Testis (tissue), 5 donors: ENCODE measurements at places on chromosomes 11 and 22.
A peak's percentile ranks its signal among the peaks of the same experiment; 100 is the strongest.

- DNase-seq, result no peak
These were observed 316.9 kb downstream of the JRKL start for GRCh38 chr11:96706761-96707160.

GRCh38 chr11:34145847-34146381 lies 40.5 kb downstream of the NAT10 start:
- DNase-seq, result no peak

DNA sequence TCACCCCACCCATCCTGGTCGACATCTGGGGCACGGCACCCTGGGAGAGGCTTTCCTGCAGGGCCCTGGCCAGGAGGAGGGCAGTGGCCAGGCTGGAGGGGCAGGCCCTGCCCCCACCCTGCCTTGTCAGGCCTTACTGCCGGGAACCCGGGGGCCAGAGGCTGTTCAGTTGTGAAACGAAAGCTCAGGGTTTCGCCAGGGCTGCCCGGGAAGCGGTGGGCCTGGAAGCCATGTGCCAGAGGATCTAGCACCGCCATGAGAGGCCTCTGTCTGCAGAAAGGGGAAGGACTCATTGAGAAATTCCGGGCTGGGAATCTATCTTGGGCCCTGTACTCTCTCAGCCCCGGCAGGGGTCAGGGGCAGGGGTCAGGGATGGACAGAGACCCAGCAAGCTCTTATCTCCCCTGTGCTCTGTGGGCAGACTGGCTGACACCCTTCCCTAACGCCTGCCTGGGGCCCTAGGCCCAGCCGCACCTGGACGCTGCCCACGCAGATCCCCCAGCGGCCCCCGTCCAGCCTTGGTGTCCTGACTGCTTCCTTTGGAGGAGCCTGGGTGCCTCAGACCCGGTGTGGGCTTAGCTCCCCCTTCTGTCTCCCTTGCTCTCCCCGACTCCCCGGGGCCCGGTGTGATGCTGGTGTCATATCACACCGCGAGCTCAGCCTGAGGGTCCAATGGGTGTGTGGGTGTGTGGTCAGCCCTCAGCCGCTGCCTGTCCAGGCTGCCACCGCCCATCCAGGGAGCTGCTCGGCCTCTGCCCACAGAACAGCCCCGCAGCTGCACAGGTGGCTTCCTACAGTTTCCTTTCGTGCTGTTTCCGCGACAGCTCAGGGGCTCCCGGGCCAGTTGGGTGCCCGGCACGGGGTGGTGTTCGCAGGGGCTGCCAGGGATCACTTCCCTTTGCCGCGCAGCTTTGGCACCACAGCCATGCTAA lies 6.5 kb downstream of the PIM3 start:
- peak; percentile 42 for DNase-seq

DNA sequence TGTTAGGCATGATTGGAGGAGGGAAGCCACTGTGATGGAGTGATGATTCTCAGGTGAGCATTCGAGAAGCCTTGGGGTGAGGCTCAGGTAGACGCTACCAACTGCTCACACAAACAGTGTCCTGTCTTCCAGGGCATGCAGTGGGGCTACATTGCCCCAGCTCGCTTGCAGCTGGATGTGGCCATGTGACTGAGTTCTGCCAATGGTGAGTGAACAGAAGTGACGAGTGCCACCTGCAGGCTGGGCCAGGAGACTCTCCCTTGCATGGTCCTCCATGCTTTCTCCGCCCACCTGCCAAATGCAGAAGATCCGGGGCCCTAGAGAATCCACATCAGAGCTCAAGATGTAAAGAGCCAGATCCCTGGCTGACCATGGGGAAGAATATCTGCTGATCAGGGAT lies 195.9 kb downstream of the BCR start:
- no peak for DNase-seq

GRCh38 chr11:34426766-34427185 lies 12.0 kb upstream of the CAT start:
- DNase-seq, result no peak

- DNase-seq, result no peak
These were observed 29.5 kb downstream of the DNHD1 start for GRCh38 chr11:6526411-6527135.

GRCh38 chr22:45908961-45909360 lies 68.0 kb downstream of the WNT7B start:
- DNase-seq, result no peak

GRCh38 chr11:64233913-64234586 lies at the start of gene VEGFB:
Gene VEGFB (plus strand): TSS chr11:64234584. CDS start chr11:64234834, 250 bp downstream.
- peak; percentile 67 for DNase-seq

GRCh38 chr11:109303342-109303741 lies 118.6 kb upstream of the C11orf87 start:
- DNase-seq, result no peak

GRCh38 chr11:93870616-93871015 lies 20.2 kb upstream of the VSTM5 start:
- no peak for DNase-seq

DNA sequence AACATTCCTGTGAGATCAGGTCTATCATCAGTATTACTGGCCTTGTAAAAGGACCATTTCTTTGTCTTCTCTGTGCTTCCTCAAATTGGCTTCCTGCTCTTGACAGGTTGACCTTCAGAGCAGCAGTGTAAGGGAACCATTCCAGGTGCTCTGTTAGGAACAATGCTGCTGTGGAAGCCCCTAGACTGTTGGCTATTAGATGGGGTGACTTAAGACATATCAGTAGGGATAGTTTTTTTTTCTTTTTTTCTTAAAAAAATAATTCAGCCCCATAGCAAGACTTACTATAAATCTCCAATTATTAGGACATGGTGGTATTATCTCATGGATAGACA lies 37.6 kb downstream of the COA4 start:
- no peak for DNase-seq

DNA sequence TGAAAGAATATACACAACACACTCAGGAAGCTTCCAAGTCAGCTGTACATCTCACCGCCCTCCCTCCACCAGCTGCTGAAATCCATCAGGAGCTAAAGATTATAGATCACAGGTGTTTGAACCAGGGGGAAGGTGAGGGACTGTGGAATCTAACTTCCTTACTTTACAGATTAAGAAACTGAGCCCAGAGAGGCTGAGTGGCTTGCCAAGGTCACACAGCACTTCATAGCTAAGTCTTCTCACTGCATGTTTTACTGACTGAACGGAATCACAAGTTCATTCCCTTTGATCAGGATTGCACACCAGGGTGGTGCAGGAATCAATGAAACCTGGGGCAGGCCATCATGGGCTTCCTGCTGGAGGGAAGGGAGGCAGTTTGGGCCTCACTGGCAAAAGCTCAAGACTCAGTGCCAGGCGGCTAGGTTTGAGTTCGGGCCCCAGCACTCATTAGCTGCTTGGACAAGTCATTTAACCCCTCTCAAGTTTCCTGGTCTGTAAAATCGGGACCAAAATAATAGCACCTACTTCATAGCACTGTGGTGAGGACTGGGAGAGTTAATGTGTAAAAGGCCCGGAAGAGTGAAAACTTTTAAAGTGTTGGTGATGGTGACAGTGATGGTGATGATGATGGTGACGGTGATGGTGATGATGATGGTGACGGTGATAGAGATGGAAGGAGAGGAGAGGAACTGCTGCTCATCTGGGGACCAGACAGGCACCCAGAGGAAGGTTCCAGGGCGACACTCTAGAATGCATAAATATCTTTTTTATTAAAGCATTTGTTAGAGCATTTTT lies 8.2 kb downstream of the CD5 start:
- DNase-seq, result no peak

DNA sequence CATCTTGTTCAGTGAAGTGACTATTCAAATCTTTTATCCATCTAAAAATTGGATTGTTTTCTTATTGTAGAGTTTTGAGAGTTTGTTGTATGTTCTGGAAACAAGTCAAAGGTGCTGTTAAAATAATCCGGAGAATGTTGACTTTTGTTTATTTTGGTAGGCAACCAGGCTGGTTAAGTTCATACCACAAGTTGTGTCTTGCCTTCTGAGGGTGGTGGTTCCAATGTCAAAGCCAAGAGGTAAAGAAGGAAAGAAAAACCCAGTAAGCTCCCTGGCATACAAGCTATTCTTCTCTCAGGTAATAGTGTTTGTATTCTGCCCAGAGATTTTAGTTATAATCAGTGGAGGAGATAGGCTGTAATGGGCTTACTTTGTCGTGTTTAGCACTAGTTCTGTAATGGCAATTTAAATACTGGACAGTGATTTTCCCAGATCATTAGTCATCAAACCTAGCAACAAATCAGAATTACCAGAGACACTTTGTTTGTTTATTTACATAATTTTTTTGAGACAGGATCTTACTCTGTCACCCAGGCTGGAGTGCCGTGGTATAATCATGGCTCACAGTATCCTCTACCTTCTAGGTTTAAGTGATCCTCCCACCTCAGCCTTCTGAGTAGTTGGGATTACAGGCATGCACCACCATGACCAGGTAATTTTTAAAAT lies 15.1 kb upstream of the CSRP3 start:
- DNase-seq, result no peak

GRCh38 chr11:90243534-90243933 lies 20.7 kb upstream of the CHORDC1 start:
- no peak for DNase-seq

DNA sequence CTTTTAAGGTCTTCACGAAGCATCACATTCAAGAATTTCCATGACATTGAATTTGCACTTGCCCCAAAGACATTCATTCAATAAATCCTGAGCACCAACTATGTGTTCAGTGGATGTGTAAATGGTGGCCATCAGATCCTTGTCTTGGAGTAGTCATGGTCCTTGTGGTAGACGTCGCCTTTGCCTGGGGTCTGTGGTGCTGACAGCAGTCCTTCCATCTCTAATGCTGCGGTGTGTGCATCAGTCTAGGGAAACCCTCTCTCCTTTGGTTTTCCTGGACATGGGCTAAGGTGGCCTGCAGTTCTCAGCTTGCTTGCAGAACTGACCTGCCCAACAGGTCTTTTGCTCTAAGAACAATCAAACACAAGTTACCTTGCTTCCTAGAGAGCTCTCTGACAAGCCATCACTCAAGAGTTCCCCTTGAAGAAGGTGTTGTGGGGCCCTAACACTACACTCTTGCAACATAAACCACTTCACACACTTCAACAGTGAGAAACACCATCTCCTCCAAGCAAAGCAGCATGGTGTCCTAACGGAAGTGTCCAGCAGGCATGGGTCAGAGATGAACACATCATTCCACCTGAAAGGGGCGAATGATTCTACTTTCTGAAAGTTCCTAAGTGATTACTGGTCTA lies 72.1 kb downstream of the BUD13 start:
- peak; percentile 1 for DNase-seq

DNA sequence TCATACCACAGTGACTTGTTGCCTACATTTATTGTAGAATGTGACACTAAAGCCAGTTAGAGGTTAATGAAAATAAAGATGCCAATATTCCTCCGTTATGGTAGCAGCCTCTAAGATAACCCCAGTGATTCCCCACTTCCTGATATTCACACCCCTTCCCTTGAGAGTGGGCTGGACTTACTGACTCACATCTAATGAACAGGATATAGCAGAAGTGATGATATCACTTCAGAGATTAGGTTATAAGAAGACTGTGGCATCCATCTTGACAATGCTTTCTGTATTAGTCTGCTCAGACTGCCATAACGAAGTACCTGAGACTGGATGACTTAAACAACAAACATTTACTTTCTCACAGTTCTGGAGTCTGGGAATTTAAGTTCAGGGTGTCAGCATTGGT lies 149.6 kb upstream of the MTNR1B start:
- no peak for DNase-seq

GRCh38 chr11:64447831-64448598 lies 89.1 kb downstream of the RPS6KA4 start:
- DNase-seq, result peak; percentile 44

DNA sequence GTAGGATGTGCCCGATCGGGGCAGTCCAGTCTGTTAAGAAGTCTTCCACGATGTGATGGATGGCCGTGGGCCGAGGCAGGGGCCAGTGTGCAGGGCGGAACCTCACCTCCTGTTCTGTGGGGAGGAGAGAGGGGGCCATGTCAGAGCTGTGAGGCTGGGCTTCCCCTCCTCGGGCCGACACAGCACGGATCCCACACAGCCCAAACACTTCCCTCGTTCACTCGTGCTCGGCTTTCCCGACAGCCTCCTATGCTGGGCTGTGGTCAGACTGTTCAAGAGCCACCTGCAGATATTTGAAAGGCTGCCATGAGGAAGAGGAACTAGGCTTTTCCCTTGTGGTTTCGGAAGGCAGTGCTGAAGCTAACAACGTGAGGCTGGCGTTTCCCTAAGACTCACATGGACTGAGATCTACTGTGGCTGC lies 12.3 kb upstream of the TXN2 start:
- peak; percentile 28 for DNase-seq

DNA sequence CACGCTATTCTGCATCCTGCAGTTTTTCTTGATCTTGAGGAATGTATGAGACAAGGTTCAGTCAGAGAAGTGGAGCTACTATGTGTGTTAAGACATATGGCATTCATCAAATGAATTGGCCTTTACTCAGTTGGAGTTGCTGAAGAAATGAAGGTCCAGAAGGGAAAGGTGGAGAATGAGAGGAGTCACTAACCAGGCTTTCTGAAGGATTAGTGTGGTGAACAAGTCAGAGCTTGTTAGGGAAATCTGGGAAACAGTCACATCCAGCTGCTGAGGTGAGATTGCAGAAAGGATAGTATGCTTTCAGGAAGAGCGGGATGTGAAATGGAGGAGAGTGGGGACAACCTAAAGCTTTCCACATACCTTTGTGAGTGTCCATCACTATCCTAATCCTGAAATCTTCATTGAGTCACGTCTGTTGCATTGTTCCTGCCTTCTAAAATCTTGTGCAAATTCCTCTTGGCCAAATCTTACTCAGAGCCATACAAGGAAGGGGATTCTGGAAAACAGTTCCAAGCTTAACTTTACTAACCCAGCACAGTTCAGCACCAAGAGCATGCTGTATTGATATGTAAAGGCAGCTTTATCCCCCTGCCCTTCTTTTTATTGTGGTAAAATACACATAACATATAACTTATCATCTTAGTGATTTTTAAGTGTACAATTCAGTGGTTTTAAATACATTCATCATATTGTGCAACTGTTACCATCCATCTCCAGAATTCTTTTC lies 11.4 kb upstream of the PITPNB start:
- DNase-seq, result no peak

DNA sequence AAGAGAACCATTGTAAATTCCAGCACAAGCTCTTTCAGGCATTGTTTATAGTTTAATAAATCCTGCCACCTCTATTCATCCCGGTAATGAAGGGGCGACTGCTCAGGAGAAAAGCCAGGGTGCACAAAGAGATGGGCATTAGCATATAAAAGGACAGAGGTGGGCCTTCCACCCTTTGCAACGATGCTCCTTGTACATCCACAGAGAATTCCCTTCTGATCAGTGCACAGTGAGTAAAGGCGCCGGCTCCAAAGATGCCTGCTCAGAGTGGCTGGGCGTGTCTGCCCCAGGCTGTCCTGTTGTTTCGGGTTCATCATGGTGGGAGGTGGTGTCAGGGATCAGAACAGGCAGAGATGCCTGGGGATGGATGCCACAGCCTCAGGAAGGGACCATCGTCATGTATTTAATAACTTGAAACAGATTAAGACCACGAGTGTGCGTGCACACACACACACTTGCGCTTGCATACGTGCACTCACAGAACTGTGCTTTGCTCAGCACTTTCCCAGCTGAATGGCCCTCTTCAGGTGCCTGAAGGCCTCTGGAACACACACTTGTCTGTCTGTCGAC lies 305.0 kb downstream of the TBC1D22A start:
- no peak for DNase-seq

DNA sequence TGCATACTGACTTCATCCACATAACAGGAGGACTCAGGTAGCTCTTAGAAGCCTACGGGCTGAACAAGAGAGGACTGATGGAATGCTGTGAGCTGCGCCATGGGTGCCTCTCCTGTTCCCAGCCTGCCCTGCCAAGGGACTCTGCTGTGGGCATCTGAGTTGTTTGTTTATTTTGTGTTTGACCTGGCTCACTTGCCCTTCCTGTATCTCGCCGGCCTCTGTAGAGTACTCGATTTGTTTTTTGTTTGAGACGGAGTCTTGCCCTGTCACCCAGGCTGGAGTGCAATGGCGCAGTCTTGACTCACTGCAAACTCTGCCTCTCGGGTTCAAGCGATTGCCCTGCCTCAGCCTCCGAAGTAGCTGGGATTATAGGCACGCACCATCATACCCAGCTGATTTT lies 1.8 kb downstream of the TTC38 start:
- DNase-seq, result no peak
